ENCODE measurements at places on chromosomes 12 and 14. TPM values are rescaled to one million over a fixed set of nuclear protein-coding genes. Genes with fewer than 3 reads are reported as not detected.
A peak's percentile ranks its signal among the peaks of the same experiment; 100 is the strongest.

The GLT1D1 gene
- total RNA-seq: 1.9 TPM

The RGS6 gene
- not detected for total RNA-seq

The TMEM30B gene
- total RNA-seq: not detected

The LRRC10 gene
- not detected for total RNA-seq

The HOXC12 gene
- total RNA-seq: 6.0 TPM

The KLHL33 gene
- total RNA-seq: not detected

The LRCOL1 gene
- total RNA-seq: not detected

GRCh38 chr12:124087266-124088051, 114.4 kb downstream of the ZNF664 start:
- no peak for DNase-seq

GRCh38 chr12:75437564-75437963, 43.0 kb upstream of the GLIPR1 start:
- DNase-seq: no peak

- DNase-seq: peak; percentile 37
Observed at GRCh38 chr12:106227641-106228319, 20.0 kb downstream of the CKAP4 start.

- DNase-seq: no peak
Observed at GRCh38 chr14:65849091-65849490, 436.6 kb downstream of the FUT8 start.

DNA sequence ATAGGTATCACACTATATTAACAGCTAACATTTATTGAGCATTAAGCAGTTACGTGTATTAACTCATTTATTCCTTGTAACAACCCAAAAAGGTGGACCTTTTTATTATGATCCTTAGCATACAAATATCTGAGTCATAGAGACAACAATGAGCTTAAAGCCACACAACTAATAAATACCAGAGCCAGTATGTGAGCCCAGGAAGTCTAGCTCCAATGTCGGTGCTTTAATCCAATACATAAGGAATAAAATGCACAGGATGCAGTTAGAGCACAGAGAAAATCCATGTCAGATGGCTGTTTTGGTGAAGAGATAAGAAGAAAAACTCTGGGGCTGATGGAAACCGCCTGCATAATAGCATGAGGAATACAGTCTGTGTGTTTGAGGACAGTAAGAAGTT, 888.6 kb downstream of the TMTC2 start:
- DNase-seq: no peak

DNA sequence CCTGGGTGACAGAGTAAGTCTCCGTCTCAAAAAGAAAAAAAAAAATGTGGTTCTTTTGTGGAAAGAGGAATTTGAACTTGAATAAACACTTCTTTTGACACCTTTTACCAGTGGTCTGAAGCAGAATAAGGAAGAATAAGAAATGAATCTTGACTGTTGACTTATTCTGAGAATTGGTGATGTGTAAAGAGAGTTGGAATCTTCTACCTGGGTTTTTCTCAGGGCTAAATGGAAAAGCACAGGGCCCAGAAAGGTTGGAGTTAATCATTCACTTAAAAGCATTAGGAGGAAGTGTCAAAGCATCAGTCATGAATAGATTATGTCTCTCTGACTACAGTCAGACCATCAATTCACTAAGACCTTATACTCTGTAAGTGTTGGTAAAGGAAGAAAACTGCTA, 13.9 kb downstream of the PNMA1 start:
- DNase-seq: no peak

GRCh38 chr14:74208642-74209041, 30.6 kb upstream of the VSX2 start:
- DNase-seq: no peak

- no peak for DNase-seq
Observed at GRCh38 chr12:90871726-90872096, 83.3 kb downstream of the CCER1 start.

DNA sequence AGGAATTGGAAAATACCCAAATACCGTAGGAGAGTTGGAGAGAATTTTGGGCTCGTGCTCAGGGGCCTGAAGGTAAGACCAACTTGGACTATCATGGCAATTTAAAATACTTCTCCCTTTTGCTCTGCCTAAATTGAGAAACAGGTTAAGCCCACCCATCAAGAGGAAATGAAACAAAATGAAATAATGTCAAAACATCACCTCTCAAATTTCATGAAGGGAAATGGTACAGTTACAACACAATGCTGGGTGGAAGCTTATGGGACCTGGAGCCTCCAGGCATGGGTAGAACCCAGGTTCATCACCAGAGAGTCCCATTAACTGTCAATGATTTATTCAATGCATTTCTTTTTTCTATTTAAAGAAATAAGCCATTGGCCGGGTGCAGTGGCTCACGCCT, 33.7 kb downstream of the FOS start:
- no peak for DNase-seq

- DNase-seq: no peak
Observed at GRCh38 chr12:62403031-62403430, 63.6 kb upstream of the MON2 start.

GRCh38 chr12:42978708-42979107, 389.2 kb upstream of the PRICKLE1 start:
- DNase-seq: no peak

DNA sequence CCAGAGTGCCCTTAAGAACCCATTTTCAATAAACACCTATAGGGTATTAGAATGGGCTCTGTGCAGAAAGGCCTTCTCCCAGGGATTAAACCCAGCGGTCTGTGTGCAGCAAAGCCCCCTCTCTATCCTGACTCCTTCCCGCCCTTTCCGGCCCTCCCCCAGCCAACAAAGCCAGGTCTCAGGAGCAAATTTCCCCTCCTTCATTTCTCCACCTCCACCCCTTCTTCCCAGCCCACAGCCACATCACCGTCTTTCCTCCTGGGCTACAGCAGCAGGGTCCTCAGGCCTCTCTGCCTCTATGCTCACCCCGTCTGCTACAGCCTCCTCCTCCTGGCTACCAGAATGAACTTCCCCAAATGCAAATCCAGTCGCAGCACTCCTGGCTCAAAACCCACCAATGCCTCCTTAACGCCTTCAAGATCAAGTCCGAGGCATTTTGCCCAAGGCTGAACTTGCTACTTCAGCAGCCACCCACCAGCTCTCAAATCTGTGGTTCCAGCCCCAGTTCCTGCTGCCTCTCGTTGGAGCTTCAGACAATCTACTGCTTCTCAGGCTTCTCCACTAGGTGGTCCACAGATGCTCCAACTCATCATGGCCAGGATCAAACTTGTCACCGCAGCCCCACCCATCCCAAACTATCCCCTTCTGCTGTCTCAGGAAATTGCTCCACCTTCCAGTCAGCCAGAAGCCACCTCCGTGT, 134.8 kb downstream of the BCL11B start:
- DNase-seq: no peak

GRCh38 chr12:3154006-3154405, 76.8 kb downstream of the TSPAN9 start:
- no peak for DNase-seq

GRCh38 chr14:44316647-44317440, 190.2 kb downstream of the FSCB start:
- DNase-seq: peak; percentile 95

DNA sequence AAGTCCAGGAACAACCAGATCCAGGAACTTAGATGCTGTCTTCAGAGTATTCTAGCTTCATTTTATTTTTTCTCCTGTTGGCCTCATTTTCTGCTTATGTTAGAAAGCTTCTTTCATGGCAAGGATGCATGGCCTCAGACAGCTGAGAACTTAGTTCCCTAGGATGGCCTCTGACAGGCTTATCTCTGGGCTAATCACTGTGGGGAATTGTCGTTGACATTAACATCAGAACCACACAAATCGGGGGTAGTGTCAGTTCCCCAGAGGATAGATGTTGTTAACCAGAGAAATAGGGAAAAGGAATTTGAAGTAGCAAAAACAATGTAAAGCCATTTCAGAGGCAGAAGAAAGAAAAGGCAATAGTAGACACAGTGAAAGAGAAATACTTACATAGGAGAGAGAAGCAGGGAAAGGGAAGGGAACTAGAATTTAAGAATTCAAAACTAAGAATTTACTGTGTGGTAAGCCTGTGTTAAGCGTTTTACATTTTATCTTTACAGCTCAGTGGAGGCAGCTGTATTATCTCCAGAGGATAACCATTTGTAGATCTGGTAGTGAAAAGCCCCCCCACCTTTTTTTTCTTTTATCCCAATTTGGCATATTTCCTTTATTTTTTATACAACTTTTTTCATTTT, 21.8 kb downstream of the FUT8 start:
- DNase-seq: no peak

DNA sequence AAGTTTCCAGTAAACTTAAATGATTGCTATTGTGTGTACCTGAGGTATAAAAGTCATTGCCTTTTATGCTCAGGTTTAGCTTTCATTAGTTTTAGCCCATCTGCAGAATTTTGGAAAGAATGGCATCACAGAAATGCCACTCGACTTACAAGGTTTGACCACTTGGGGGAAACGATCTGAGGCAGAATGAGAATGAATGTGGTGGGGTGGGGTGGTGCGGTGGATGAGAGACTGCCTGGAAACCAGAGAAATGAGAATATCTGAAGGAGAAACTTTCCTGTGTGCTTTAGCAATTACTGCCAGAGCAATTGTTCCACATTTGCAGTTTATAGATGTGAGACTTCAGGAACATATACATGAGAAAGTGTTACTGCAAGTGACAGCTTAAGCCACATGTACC, 225.4 kb upstream of the PDE3A start:
- no peak for DNase-seq

GRCh38 chr14:105700622-105701288, 174.4 kb downstream of the TMEM121 start:
- DNase-seq: no peak

Measured in Daoy (cell line).